ENCODE measurements at places on chromosomes 5 and 9. TPM values are rescaled to one million over a fixed set of nuclear protein-coding genes. Genes with fewer than 3 reads are reported as not detected.
A peak's percentile ranks its signal among the peaks of the same experiment; 100 is the strongest.

FAM221B gene
- polyA plus RNA-seq, result not detected

HSPB3 gene
- polyA plus RNA-seq, result 5.3 TPM

SLC34A1 gene
- polyA plus RNA-seq, result not detected

MPDZ gene
- polyA plus RNA-seq, result 28.9 TPM

PCDHB15 gene
- 0.31 TPM for polyA plus RNA-seq

DNA sequence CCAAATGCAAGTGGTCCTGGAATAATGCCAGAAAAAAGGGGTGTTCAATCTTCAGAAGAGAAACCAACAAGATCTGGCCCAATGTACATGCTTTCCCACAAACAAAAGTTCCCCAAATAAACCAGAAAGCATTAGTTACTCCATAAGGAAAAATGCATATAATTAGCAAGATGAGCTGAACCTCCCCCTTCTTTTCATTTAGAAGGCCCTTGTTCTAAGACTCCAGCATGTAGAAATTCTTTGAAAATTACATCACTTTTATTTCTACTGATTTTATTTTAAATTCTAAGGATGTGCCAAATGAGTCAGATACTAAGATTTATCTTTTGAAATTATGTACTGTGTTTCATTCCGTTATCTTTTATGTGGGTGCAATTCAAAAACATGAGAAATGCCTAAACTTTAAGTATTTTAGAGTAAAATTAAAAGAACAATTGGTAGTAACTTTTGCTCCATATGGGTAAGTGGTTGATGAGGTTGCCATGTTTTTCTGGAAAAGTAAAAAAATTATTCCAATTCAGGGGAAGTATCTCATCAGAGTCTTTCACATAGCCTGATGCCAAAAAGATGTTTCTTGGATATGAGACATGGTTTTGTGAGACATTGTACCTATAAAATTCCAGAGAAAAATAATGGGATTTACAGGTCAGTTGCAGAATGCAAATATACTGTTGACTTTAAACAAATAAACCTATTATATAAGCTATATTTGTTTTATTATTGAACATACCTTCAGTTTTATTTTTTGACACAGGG, 106.5 kb upstream of the CCDC112 start:
- peak; percentile 85 for DNase-seq

- no peak for DNase-seq
These were observed 54.6 kb downstream of the AHRR start for GRCh38 chr5:375921-376798.

DNA sequence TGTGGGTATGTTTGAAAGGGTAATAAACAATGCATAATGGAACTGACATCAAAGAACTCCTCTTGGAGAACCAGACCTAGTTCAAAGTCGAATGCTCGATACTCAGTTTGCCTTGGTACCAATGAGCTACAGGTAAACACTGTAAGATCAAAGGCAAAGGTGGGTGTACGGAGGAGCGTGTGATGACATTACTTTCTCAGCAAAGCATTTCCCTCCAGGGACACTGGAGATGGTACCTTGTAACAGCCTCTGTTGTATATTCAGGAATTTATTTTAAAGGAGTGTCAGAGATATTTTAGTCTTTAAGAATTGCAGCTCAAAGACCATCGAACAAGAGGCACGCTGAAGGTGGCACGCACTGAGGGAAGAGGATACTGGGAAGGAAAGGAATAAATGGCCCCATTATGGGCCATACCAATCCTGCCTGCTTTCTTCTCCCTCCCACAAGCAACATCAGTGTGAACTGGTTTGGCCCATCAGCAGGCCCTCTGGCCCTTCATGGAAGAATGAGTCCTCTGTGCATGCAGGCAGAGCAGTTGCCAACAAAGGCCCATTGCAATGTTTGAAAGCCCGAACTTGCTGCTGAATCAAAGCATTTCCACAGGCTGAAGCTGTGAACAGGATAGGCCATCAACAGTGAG, 410.2 kb downstream of the ACTL7B start:
- DNase-seq, result no peak

DNA sequence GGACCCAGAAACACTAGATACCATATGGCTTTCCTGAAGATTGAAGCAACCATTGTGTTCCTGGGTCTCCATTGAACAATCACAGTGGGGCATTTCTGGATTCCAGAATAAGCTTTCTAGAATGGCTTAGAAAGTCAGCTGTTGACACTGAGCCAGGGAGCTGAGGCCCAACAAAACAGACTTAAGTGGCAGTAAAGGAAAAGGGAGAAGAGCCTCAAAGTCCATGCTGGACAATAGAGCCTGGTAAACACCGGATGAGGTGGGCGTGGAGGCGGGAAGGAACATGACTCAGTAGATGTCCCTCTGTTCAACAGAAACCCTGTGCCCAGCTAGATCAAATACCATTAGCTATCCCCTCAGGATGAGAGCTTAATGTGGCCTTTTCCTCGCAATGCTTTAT, 14.8 kb downstream of the SPARC start:
- no peak for DNase-seq

DNA sequence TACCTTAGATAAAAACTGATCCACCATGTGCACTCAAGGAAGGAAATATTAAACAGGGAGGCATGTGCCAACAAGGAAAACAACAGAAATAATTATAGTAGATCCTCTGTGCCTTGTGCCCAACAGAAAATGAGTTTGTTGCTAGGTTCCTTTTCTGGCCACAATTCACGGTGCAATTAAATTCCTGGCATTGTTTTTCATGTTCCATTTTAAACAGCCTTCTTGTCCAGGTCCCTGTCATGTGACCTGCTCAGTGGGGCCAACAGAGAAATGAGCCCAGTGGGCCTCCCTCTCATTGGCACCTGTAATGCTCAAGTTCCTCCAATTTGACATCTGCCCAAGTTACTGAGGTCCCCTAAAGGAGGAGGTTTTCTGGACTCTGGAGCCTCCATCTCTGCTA, 56.5 kb downstream of the SPOCK1 start:
- no peak for DNase-seq

- DNase-seq, result no peak
These were observed 28.4 kb downstream of the ANKS6 start for GRCh38 chr9:98767915-98768314.

DNA sequence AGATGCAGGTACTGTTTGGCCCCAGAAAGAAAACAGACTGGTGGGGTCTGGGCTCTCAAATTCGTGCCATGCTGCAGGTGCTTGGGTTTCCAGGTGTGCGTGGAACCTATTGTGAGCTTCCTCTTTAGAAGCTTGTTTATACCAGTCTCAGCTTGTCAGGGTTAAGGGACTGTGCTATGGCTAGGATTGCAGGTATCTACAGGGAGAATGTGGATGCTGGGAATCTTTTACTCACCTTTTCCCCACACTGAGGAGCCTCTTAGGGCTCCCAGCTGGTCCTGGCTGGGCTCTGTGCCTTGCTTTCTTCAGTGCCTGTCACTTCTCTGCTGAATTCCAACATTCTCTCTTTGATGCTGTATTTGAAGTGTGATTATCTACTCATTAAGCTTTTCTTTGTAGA, 111.8 kb downstream of the WDR70 start:
- no peak for DNase-seq

- peak; percentile 84 for DNase-seq
These were observed 75.8 kb upstream of the SARDH start for GRCh38 chr9:133813749-133814585.
